SK-N-SH (cell line): ENCODE measurements at places on chromosomes 5 and 9. TPM values are rescaled to one million over a fixed set of nuclear protein-coding genes. Genes with fewer than 3 reads are reported as not detected.

The FGF18 gene
- polyA plus RNA-seq, result 0.67 and 0.89 TPM in 2 replicates

GRCh38 chr5:4640795-4641194, 499.3 kb upstream of the ADAMTS16 start:
- no peak for DNase-seq

- DNase-seq, result no peak
Observed at GRCh38 chr9:69211424-69212036, 37.5 kb downstream of the TJP2 start.

DNA sequence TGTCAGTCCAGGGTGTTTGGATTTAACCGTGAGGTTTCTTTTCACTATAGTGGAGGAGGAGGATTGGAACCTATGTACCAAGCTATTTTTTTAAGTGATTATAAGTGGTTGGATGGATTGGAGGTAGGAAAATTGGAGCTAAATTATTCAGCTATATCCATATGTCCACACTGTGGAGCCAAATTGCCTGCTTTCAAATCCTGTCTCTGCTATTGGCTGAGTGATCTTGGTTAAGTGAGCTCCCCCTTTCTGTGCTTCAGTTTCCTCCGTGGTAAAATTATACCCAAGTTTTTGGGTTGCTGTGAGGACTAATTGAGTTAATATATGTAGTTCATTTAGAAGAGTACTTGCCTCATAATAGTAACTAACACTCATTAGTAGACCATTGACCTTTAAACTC, 2.5 kb downstream of the CENPP start:
- peak; percentile 51 for DNase-seq

DNA sequence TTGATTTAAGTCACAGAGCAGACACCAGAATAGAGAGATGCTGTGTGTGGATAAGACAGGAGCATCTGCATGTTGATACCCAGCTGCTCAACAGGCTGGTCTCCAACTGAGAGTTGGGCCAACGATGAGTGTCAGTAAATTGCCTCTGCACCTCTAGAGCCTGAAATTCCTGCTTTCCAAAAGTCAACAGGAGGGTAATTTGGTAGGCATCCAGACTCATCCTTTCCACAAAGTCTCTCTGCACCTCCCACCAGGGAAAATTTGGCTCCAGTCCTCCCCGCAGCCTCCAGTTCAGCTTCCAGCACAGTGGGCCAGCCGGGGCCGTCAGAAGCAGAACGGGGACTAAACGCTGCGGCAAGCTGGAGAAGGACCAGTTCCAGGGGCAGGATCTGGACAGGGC, 136.9 kb downstream of the RFK start:
- DNase-seq, result no peak

GRCh38 chr9:103266064-103266463, 270.9 kb downstream of the CYLC2 start:
- DNase-seq, result no peak

DNA sequence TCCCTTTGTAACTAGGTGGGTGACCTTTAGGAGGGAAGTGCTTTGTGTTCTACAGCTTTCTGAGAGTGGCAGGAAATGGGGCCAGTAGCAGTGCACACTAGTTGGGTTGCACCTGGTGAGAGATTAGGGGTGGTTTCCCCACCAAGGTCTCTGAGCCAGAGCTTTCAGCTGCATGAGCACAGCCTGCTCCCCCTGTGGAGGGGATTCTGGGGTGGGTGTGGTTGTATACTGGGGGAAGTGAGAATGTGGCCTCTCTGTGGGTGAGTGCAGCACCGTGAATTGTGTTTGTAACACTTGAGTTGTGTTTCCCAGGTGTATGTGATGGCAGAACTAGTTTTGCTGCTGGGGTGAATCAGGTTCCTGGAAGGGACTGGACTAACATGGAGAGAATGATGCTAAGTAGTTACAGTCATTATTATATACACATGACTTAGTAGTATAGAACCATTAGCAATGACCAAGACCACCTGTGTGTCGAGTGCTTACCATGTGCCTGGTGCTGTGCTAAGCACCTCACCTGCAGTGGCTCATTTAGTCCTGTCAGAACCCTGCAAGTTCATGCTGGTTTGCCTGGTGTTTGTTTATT, 11.8 kb upstream of the CXXC5 start:
- DNase-seq, result peak; percentile 16

The PCDH12 gene
- polyA plus RNA-seq, result 0.02 and 0.08 TPM in 2 replicates

- DNase-seq, result no peak
Observed at GRCh38 chr5:52660621-52661020, 127.1 kb upstream of the ITGA1 start.

DNA sequence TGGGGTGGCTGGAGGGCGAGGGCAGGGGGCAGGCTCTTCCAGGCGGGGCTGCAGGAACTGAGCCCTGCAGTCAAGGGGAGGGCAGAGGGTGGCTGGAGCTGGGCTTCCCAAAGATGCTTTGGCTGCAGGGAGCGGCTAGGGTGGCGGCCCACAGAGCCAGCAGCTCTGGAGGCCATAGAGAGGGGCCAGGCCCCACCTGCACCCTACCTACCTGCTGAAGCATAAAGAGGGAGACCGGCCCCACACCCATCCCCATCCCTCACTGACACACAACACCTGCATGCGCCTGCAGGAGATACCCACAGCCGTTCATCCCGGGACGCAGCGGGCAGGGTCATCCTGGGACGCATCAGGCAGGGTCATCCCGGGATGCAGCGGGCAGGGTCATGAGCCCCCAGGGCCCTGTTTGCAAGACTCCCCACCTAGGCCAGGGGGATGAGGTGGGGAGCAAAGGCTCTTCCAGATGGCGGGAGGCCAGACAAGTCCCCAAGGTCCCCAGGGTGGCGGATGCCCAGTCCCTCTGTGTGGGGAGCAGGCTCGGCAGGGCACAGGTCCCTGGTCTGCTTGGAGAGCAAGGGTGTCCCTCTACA, 39.8 kb upstream of the NOTCH1 start:
- DNase-seq, result no peak
